SHP77 (cell line): ENCODE measurements at places on chromosomes 4 and X.

DNA sequence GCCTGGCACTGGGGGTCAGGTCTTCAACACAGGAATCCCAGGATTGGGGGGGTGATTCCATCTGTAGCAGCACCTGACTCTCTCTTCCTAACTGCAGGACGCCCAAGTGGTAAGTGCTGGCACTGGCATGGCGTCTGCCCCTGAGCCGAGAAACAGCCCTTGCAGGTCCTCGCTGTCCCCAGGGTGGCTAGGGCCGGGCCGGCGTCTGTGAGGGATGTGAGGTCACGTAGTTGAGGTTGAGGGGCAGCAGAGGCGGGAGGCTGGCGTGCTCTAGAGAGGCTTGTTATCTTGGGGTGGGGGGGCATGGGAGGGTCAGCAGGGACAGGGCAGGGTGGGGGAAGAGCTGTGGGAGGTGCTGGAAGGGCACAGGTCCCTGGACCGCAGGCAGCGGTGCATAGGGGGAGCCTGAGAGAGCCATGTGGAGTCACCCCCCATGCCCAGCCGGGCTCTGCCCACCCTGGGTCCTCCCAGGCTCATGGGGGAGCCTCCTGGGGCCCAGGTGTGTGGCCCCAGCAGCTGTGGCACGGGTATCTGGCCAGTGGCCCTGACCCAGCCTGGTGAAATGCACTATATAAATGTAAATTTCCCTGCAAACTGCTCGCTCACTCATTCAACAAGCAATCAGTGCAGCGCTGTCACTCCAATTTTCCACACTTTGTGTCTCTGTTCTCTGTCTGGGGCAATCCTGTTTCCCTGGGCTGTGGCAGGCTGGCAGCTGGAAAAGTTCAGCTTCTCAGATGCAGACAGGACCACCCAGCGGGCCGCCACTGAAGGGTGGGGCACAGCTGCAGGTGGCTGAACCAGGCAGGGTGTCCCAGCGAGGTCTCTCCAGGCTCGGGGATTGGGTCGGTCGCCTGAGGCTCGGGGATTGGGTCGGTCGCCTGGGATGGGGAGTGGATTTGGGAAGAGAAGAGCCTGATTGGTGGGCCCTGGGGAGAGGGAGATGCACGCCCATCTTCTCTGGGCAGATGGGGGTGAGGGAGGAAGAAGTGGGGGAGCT is 102.2 kb upstream of the NKX1-1 start:
- no peak for DNase-seq

GRCh38 chr4:139875411-139875825 is 209.8 kb downstream of the MGST2 start:
- peak; percentile 37 for DNase-seq

- no peak for DNase-seq
Observed at GRCh38 chrX:69431420-69431819, 72.7 kb upstream of the NALF2 start.

- DNase-seq, result no peak
Observed at GRCh38 chr4:152825336-152825735, 45.6 kb downstream of the ARFIP1 start.

- DNase-seq, result no peak
Observed at GRCh38 chr4:79697444-79697843, 289.4 kb upstream of the GK2 start.

DNA sequence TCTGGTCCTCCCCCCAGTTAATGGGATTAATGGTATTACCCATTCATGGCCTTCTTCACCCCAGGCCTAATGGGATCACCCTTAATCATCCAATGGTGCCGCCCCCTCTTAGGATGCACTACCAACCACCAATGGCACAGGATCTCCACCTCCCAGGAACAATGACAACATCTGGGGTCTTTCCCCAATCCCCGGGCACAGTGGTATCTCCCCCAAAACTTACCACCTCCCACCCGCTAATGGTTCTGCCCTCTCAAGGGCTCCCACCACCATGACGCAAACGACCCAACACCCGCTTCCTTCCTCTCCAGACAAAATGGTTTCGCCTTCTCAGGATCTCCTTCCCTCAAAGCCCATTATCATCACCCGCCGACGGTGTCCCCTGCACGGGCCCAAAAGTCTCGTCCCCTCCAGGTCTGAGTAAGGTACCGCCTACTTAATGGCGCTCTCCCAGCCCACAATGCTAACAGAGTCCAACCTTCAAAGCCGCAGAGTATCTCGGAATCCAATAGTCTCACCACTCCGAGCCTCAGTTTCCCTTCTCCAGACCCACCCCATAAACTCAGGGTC is 458 bp downstream of the GRIPAP1 start:
- DNase-seq, result peak; percentile 5

DNA sequence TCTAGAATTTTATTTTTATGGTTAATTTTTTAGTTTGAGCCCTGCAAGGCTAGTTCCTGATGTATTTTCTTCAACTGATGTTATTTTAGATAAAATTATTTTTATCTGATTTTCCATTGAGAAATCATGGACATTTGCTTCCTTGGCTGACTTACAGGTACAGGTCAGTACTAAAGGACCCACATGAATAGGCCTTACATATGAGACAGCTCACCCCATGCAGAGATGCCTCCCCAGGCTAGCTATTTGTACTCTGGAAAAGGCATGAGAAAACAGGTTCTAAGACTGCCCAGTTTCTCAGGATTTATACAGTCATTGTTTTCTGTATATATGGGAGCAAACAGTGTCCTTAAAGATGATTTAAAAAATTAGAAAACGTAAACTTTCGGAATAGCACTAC is 255.5 kb downstream of the BMPR1B start:
- DNase-seq, result no peak

GRCh38 chr4:47484168-47484567 is 907 bp upstream of the ATP10D start:
- DNase-seq, result no peak

DNA sequence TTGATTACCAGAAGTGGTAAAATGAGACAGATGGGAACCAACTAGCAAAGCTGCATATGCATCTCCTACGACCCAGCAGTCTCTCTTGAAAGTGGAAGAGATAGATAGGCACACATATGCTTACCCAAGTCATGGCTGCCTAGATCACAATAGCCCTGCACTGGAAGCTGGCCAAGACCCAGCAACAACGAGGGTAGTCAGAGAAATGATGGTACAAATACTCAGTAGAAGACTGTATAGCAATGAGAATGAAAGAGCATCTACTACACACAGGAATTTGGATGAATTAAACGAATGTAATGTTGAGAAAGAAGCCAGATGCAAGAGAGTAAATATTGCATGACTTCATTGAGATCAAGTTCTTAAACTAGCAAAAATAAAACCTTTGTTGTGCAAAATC is 100.3 kb upstream of the FAT1 start:
- no peak for DNase-seq

DNA sequence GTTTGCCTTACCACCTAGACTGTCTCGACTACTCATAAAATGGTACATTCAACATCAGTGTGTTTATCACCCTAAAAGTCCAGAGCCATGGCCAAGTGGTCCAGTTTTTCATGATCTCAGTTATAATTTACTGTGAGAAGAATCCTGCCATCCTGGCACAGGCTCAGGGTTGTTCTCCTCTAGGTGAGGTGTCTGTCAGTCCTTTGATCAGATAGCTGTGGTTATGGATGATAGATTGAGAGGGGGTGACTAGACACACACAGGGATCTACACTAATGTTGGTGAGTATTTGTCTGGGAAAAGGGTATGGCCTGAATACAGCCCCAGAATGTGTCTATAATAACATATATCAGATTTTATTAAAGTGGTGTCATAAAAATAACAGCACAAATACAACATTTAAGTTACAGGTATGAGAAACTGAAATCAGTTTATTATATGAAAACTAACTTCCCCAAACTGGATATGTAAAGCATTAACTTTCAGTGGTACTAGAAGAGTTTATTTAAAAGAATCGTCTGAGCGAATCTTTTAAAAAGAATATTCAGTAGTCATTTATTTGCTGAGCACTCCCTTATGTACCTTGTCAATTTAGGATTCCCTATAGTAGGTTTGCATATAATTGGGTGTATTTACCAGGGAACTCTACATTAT is 93.3 kb downstream of the STIM2 start:
- no peak for DNase-seq

GRCh38 chr4:161252520-161253141 is 911.2 kb downstream of the FSTL5 start:
- no peak for DNase-seq

DNA sequence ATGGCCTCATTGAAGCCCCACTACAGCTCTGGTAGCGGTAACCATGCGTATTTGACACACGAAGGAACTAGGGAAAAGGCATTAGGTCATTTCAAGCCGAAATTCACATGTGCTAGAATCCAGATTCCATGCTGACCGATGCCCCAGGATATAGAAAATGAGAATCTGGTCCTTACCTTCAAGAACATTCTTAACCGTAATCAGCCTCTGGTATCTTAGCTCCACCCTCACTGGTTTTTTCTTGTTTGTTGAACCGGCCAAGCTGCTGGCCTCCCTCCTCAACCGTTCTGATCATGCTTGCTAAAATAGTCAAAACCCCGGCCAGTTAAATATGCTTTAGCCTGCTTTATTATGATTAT is 876 bp downstream of the HPRT1 start:
- DNase-seq, result no peak

GRCh38 chr4:74716436-74716765 is 77.9 kb downstream of the BTC start:
- no peak for DNase-seq

DNA sequence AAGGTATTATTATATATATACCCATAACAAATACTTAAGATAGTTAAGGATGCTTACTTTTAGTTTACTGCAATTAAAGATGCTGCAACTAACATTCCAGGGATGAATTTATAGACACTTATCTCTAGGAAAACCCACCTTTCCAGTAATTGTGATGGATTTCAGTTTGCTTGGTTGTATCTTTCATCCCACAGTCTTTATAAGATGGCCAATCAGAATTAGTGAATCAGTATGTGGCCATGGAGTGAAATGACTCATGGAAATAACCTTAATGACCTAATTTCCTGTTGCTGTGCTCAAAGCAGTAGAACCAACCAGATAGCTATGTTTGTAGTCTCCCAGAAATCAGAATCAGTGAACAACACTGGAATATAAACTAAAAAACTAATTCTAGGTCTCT is 26.4 kb downstream of the MOSPD2 start:
- DNase-seq, result no peak

- DNase-seq, result no peak
Observed at GRCh38 chr4:41535911-41536371, 2.0 kb upstream of the LIMCH1 start.

GRCh38 chr4:9927341-9928007 is 93.8 kb downstream of the SLC2A9 start:
- DNase-seq, result no peak

DNA sequence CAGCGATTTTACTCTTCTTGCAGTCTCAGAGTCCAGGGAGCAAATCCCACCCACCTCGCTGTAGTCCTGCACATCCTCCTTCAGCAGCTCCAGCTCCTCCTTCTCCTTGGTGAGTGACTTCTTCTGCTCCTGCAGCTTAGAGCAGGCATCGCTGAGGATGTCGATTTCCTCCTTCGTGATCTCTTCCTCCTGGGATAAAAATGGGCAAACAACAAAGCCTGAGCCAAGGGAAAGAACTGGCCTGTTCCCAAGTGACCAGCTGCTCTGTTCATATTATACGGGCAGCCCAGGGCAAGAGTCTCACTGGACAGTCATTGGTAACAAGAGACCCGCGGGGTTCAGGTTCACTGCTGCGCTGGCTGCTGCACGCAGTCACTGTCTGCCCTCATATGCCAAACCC is 26.2 kb downstream of the FGFR3 start:
- DNase-seq, result no peak

DNA sequence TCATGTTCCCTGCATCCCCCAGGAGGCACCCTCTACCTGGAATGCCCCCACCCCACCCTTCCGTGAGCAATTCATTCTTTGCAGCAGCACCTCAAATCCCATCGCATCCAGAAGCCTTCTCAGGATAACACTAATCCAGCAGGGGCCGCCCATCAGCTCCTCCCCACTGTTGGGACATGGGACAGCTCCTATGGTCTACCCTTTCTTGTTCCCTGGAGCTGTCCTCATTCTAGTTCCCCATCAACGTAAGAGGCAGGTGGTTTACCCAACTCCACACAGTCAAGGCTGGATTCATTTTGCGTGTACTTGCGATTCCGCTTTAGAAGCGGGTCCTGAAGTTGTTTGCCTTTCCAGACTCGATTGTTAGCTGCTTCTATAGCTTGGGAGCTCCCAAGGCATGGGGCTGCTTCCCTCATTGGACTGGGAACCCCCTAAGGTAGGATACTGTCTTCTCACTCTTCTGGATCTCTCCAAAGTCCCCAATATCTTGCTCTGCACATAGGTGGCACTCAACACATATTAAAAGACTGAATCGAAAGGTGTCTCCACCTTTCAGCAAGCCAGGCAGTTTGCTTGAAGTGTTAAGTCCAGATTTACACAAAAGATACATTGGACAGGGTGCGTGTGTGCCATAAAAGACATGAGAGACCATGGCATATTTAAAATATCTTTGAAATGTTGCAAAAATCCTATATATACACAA is 942 bp upstream of the APLN start:
- no peak for DNase-seq

DNA sequence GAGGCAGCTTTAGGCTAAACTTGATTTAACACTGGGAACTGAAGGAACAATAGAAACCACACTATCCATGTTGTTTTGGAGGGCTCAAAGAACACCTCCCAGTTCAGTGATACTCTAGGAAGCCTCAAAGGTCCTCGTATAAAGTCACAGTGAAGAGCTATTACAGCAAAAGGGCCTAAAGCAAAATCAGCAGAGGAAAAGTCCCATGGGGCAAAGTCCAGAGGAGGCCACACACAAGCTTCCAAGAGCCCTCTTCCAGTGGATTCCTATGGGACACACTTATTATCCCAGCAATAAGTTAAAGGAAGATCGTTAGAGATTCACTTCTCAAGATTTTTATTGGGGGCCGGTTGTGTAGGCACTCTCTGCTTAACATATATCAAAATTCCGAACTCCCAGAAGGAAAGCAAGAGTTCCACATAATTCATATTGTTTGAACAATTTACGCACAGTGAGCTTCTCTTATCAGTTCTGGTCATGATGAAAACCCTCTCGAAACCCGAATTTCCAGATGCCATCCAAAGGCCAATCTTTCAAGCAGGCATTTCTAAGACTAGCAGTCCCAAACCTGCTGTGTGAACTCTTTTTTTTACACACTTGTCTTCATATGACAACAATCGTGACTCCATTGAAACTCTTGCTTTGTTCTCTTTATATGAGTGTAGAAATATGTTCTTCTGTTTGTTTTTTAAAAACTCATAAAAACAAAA is 53.7 kb downstream of the ANXA5 start:
- no peak for DNase-seq

DNA sequence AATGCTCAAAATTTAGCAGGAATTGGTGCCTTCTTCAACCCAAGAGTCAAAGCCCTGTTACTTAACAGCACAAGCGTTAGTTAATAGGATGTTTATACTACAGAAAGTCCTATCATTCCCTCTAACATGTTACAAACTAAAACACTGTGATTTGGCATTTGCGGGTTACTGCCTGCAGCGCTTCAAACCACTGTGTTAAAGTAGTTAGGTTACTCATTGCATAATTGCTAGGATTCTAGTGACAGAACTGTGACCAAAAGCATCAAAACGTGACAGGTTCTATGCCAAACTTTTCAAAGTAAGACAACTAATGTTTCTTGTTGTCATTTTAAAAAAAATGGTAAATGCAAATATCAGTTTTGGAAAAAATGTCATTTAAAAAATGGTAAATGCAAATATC is 442.8 kb upstream of the ZFP42 start:
- DNase-seq, result no peak

GRCh38 chrX:145715641-145716138 is 101.9 kb upstream of the SLITRK2 start:
- no peak for DNase-seq
